Activated CD4-positive, alpha-beta T cell treated with anti-CD3 and anti-CD28 coated beads, Interleukin-2, Interleukin-6, amounts not matched to agents 100 ng/mL and 50 ng/mL, durations not matched to agents 16 hours and 8 hours (primary cell): ENCODE measurements at places on chromosomes 3 and 15.

DNA sequence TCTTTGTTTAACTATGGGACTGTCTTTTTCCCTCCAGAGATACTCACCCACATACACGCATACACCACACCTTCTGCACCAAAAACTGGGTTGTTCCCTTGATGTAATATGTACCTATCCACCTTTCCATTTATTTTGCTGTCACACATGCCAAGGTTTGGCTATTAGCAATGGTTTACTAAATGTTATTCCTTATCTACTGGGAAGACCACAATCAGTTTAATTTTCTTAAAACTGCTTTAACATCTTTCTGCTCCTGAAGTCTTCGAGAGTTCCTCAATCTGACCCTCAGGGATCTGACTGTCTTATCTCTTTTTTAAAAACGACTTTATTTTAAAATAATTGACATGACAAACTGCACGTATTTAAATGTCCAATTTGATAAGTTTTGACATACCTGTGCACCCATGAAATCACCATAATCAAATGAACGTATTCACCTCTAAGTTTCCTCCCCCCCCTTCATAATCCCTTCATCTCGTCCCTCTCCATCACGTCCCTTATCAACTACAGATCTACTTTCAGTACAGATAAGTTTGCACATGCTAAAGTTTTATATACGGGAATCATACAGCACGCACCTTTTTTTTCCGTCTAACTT is 805 bp upstream of the TRPM7 start:
- no peak for DNase-seq

DNA sequence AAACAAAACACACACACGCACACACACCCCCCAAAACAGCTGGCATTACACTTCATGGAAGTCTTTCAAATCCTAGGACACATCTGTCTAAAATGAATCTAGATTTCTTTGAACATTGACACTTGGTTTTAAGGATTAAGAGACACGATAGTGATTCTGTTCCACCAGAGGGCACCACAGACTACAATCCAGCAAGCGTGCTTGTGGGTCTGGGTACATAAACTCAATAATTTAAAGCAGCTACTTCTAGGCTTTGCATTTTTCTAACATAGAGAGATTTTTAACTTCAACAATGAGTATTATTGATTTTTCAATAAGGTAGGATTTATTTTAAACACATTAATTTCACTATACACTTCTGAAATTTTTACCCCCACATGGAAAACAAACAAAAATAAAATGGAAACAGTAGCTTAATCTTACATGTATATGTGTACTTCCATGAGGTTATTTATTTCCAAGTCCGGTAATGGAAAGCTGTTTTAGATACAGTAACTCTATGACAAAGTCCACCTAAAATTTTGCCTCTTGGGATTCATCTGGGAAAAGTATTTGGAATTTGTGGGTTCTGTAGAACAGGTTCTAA is 564.0 kb upstream of the TGFBR2 start:
- DNase-seq, result peak; percentile 62

DNA sequence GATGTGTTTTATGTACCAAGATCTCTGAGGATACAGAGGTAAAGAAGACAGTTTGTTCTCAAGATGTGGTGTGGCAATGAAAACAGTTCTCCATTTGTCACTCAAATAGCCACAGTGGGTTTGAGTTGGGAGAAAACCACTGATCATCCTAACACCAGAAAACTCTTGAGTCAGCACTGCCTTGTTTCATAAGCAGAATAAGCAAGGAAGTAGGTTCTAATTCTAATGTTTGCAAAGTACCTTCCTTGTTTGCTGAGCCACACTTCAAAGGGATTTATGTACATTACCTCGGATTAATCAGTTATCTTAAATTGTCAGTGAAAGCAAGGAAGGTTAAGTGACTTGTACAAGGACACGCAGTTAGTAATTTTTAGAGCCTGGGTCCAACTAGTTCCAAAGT is 107.8 kb upstream of the BOC start:
- no peak for DNase-seq

DNA sequence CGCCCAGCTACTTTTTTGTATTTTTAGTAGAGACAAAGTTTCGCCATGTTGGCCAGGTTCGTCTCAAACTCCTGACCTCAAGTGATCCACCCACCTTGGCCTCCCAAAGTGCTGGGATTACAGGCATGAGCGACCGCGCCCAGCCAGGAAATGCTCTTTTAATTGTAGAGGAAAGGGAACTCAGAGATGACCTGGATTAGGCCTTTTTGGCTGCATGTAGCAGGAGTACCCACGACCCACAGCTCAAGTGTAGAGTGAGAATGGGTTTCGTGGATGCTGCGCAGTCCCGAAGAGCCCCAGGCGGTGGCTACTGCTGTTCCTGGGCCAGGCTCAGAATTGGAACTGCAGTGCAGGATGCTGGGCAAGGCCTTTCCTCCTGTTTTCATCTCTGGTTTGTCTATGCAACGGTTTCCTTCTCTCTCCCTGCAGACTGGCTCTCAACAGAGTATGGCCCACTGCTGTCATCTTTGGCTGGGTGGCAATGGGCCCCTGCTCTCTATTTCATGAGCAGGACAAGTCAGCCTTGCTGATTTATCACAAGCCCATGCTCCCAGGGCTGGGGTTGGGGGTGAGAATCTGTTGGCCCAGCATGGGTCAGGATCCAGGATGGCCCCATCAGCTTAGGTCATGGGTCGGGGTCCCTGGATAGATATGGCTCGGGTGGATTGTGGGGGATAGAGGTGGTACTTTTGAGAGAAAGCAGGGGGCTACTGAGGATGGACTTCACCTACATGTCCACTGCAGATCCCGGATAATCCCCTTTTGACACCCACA is 51.2 kb downstream of the GASK1A start:
- DNase-seq, result no peak

- peak; percentile 16 for DNase-seq
Observed at GRCh38 chr15:100721758-100722550, 119.6 kb downstream of the ASB7 start.

DNA sequence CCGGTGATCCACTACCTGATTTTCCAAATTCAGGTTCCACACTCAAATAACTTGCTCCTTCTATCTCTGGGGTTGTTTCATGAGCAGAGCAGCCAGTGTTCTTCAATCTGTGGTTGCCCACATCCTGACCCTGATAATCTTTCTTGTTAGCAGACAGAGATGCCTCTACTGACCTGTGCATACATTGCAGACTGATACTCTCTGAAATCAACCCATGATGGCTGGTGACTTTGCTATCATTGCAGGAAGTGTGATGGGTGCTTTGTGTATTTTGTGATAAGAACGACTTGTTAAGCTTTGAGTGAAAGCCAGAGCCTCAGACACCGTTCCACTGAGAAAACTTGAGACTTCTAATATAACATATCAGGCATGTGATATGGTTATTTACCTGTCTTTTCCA is 39.9 kb downstream of the GATM start:
- DNase-seq, result peak; percentile 3

DNA sequence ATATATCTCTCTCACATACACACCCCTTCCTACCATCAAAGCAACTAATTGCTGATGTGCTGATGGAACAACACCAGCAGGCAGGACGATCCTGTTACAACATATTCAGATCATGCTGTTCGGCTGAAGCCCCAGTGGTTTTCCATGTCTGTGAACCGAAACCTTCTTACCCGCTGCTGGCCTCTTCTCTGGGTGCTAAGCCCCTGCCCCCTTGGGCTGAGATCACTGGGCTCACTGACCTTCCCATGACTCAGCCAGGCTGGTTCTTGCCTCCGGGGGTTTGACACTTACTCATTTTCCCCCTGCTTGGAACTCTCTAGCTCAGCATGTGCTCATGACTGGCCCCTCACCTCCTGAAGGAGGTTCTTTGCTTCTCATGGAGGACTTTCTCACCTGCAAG is 122.0 kb upstream of the RGMA start:
- peak; percentile 6 for DNase-seq

- DNase-seq, result no peak
Observed at GRCh38 chr3:46908986-46909534, 31.5 kb downstream of the PTH1R start.

GRCh38 chr15:78906316-78906620 is 33.6 kb downstream of the MORF4L1 start:
- no peak for DNase-seq

DNA sequence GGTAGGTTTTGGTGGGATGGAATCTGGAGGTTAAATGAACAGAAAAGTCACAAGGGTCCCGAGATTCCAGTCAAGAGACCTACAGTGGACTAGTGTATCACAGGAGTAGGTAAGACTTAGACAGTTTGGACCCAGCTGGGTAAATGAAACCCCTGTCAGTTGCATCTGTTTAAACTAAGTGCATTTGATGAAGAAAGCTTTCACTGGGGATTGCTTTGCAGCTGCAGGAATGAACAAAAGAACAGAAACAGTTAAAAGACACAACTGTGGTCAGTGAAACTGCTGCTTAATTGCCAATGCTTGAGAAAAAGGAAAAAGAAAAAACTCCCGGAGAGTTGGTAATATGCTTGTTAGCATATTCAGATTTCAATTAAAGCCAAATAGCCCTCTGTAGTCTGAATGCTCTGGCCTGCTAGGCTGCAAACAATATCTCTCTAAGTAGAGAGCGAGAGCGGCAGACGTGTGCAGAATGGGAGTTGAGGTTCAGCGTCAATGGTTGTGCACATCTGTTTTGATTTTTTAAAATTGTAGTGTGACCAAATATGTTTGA is 37.1 kb downstream of the OXNAD1 start:
- DNase-seq, result no peak

- no peak for DNase-seq
Observed at GRCh38 chr3:153097213-153097612, 64.8 kb upstream of the RAP2B start.

DNA sequence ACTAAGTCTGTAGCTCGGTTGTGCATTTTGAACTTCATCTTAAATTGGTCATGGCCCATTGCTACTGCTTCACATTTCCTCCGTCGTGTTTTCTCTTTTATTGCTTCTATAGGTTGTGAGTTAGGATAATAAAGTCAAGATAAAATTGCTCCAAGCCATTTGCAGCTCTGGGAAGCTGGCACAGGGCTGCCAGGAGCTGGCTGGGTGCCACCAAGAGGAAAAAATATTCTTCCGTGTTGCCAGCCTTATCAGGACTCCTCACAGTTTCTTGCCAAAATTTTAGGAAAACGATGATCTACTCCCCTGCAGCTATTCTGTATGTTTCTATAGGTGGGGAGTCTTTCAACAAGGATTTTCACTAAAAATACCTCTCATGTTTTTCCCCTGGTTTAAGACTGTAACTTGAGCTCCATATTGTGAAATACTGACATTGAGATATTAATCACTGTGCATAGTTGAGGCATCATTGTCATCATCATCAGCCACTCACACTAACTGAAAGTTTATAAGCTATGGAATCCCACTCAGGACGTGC is 55.4 kb upstream of the PIAS1 start:
- no peak for DNase-seq

DNA sequence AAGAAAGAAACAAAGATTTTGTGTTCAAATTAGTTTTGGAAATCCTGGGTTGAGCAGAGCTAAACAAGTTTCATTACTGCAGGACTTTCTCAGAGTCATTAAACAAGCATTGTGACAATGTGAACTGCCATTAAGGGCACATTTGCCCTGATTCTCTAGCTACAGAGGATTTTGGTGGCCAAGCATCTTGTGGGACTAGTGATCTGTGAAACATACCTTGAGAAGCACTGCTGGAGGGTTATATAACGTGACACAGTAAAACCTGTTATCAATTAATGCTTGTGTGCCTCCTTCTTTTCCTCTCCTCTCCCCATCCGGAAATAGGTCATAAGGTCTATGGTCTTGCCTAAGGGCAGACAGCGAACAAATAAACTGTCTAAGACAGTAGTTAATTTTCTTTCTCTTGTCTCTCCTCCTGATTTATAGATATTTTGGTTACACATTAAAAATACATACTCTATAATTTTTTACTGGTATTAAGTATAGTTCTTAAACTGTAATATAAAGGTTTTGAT is 167.3 kb upstream of the NANOGP8 start:
- DNase-seq, result no peak

- DNase-seq, result no peak
Observed at GRCh38 chr3:69811452-69812401, 72.5 kb downstream of the MITF start.

DNA sequence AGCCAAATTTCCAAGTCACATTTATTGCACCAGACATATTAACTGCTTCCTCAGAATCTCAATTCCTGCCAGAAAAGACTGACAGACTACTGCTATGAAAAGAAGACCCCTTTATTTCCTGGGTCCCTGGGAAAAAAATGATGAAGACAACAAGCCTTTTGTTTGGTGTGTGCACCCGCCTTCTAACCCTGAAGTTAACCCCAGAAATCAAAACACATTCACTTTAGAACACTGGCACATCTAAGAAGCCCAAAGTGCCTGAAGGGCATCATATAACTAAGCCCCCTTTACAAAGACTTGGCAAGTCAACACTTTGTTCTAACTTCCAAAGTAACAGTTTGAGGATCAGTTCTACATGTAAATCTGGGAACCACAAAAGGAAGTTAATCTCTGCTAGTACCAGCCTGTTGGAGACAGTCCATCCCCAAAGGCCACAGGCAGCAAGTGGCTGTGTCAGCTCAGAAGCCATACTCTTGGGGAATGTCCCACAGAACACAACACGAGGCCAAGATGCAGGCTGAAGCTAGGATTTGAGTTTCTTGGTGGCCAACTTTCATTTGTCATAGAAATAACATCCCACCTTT is 16.3 kb upstream of the ATP1B3 start:
- DNase-seq, result no peak

DNA sequence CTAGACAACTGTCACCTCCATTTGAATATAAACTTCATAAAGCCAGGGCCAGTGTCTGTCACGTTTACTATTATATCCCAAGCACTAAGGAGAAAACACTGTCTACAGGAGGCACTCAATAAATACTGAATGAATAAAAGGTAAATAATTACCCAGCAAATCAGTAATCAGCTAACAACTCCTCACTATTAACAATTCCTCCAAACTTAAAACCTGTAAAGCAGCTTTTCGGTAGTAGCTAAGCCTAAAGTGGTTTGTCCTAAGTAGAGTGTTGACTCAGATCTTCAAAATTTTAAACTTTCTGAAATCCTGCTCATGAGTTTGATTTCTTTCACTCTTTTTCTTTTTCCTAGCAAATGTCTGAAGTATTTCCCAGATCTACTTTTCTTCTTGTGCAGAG is 39.9 kb downstream of the C3orf80 start:
- DNase-seq, result no peak

GRCh38 chr3:13148561-13149329 is 75.5 kb upstream of the IQSEC1 start:
- no peak for DNase-seq
